ENCODE measurements at places on chromosomes 4 and X. TPM values are rescaled to one million over a fixed set of nuclear protein-coding genes. Genes with fewer than 3 reads are reported as not detected.

- peak; percentile 23 for DNase-seq
These were observed 24.1 kb upstream of the PBDC1 start for GRCh38 chrX:76148753-76149152.

DNA sequence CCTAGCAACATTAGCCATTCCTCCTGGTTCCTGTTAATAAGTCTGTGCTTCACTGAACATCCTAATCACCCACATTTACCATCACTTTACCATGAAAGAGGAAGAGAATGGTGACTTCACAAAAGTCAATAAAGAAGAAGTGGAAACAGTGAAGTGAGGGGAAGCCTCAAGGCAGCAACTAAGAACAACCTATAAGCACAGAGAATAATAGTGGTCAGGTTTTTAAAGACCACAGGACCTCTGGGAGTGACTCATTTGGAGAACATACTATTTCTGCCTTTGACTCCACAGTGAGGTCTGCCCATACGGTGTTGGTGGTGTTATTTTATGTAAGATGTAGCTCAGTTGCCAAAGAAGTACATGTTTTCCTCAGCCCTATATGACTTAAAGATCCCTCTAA, 86.0 kb upstream of the TET2 start:
- peak; percentile 47 for DNase-seq

GRCh38 chrX:110282922-110283321, 35.0 kb downstream of the AMMECR1 start:
- DNase-seq, result no peak

GRCh38 chr4:151407466-151408379, 1.3 kb upstream of the FHIP1A start:
- DNase-seq, result no peak

DNA sequence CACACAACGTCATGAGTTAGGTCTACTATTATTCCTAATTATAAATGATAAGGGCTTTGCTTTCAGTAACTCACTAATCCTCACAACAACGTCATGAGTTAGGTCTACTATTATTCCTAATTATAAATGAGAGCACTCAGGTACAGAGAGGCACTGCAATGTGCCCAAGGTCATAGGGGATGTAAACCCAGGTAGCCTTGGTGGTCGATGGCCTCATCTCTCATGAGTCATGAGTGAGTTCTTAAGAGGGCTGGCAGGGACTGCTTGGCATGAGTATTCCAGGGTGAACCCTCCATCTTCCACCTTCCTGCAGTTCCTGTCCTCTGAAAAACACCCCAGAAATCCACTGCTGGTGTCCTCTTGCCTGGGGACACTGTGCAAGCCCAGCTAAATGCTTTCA, 317.1 kb downstream of the STK32B start:
- DNase-seq, result no peak

DNA sequence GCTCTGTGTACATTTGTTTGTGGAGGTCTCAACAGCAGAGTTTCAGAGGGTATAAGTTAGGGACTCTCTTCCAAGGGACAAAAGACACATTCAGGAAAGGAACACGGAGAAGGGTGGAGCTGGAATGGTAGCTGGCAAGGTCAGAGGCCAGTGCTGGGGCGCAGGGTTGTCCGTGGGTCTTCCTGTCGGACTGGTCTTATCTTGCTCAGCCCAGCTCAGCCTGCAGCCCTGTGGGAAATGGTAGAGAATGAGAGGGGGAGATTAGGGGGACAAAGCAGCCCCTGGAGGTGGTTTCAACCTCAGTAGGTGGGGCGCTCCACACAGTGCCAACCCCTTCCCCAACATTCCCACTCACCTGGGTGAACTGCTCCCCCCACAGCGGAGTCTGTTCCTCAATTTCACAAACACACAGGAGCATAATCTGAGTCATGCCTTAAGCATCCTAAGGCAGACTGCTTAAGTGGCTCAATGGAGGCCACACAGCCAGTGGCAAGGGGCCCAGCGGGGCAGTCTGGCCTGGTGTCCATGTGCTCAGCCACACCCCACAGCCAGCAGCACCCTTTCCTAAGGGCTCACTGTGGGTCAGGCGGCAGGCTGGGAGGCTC, 6.9 kb upstream of the HDAC6 start:
- peak; percentile 52 for DNase-seq

- DNase-seq, result no peak
These were observed 167.1 kb downstream of the NHS start for GRCh38 chrX:17542123-17542522.

DNA sequence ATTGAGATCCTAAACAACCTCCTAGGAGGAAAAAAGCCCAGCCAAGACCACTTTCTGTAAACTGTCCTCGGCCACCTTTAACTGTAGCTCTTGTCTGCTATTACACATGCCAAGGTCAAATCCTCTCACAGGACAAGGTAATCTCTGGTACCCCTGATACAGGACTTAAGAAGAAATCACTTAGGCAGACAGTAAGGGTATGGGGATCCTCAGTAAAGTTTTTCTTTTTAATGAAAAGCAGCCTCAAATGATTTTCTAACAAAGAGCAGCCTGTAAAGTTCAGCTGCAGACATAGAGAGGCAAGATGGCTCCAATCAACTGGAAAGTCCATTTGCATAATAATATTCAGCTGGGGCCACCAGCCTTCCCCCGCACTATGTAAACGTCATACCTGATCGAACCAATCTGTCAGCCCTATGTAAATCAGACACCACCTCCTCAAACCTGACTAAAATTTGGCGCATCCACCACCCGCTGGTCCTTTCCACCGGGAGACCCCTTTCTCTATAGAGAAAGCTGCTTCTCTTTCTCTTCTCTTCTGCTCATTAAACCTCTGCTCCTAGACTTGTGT, 14.6 kb upstream of the MPP1 start:
- no peak for DNase-seq

DNA sequence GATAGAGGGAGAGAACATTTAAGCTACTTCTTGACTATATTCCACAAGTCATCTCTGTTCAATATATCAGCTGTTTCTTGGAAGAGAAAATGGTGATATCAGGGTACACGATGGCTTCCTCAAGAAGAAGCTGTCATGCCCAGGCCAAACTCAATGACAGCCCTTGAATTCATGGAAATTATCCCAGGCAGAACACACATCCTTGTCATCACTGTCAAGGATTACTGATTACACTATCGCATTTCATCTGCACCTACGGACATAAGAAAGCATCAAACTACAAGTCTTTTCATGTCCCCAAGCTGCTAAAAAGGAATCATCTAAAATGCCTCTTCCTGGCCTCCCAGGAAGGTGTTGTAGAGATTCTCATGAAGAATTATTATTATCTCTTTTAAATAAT, 165.2 kb upstream of the SLC7A11 start:
- peak; percentile 60 for DNase-seq

DNA sequence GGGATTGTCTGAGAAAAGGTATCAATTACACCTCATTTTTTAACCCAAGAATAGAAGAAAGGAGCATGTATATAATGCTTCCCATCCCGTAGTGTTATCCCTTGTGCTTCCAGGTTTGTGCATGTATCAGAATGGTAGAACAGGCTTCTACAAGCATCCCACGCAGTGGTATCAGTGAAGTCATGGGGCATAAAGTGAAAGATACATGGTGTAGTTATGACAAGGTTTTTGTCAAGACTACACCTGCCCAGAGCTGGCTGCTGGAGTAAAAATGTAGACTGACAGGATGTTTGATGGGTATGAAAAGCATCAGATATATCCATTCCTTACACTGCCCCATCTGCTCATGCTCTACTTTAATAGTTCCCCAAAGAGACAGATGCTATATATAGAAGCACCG, 9.5 kb downstream of the TLR1 start:
- DNase-seq, result peak; percentile 88

- no peak for DNase-seq
These were observed 20.6 kb upstream of the CLDN24 start for GRCh38 chr4:183342541-183343533.

DNA sequence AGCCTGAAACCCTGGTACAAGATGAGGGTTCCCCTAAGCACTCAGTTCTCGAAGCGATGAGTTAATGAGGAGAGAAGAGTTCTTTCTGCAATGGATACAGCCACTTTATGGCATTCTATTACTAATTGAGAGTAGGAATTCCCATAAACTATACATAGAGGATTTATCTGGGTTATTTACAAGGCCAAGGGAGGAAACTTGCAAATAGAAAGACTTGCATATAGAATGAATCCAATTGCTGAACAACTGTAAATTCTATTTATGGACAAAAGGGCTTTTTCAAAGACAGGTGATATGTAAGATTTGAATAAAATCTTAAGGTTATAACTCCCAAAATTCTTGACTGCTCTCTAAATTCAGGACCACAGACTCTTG, 182.2 kb downstream of the PPARGC1A start:
- DNase-seq, result no peak

DNA sequence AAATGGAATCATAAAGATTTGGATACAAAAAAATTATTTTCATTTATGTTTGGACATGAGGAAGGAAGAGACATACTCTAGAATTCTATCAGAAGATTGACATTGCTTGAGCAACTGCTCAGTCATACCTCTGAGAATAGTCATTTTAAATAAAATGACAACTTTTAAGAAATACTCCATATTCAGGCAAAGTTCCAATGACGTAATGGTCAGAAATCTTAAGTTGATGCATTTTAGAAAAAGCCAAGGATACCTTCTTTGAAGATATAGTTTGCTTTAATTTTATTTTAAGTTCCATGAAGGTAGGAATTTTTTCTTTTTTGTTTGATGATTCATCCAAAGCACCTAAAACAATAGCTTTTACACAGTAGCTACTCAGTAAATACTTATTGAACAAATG, 110.3 kb upstream of the ATOH1 start:
- no peak for DNase-seq

DNA sequence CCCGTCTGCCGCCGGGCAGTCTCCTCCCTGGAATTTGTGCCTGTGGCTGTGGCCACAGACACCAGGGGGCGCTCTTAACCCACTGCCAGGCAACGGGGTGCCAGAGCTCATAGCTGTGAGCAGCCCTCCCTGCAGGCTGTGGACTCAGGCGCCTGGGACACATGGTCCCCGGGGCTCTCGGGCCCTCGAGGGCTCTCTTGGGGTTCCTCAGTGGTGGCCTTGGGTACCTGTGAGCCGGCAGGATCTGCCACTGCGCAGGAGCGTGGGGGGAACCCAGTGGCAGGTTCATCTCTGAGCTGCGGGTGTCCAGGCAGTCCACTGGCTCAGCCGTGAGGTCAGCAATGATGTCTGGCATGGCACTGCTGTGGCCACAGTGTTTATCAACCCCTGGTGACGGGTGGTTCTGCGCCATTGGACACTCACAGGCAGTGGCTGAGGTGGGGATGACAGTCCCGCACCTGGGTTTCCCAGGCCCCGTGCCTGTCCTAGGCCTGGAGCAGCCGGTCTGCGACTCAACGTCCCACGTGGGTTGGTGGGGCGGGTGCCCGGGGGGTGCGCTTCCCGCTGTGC, 37.2 kb downstream of the PCGF3 start:
- no peak for DNase-seq

- no peak for DNase-seq
These were observed 19.6 kb upstream of the CHM start for GRCh38 chrX:86066998-86067397.

DNA sequence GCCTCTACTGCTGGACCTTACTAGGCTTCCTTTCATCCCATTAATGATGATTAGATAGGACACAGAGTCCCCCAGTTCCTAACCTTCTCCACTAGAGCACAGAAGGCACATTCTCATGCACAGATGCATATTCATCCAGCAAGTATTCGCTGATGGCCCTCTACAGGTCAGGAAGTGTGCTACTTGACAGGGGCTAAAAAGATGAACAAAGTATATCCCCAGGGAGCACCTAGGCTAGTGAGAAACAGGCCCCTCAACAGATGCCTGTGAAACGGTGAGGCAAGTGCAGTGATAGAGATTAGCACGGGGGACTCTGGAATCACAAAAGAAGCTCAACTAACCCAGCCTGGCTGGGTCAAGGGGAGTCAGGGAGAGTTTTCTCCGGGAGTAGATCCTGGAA, 95.8 kb downstream of the MGST2 start:
- DNase-seq, result peak; percentile 47

GRCh38 chr4:87056881-87057280, 122.1 kb downstream of the AFF1 start:
- no peak for DNase-seq

- DNase-seq, result no peak
These were observed 164.3 kb downstream of the STPG2 start for GRCh38 chr4:97978791-97979488.

DNA sequence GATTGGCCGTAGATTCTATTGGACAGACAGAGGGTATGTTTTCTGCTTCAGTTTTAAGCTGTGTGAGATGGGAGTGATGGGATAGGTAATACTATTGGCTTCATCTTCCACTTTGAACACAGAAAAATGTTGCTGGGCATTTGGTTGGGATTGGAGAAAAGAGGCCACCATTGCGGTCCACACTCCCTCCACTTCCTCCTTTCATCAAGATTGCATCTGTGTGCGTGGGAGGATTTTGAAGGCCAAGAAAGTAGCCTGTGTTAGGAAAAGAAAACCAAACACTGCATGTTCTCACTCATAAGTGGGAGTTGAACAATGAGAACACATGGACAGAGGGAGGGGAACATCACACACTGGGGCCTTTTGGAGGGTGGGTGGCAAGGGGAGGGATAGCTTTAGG, 56.4 kb downstream of the EGF start:
- DNase-seq, result no peak

DNA sequence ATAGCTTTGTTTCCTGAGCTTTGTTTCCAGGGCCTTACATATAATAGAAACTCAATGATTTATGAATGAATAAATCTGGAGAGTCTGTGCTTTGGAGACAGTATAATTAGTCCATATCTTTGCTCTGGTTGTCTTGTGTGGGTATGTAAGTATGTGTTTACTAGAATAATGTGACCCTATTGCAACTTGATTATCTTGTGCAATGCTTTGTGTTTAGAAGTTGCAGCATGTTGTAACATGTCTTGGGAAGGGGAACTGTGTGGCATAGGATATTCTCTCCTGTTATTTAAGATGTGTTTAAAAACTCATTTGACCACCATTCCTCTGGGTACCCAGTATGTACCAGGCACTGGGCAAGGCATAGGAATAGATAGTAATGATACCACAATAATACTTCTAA, 6.1 kb downstream of the SPATA18 start:
- peak; percentile 75 for DNase-seq

The ABHD18 gene
- total RNA-seq, result 5.9 TPM

The GCNA gene
- total RNA-seq, result 1.6 TPM

The GPR173 gene
- total RNA-seq, result not detected

The GALNTL6 gene
- total RNA-seq, result under 0.01 TPM

The TRIM61 gene
- 1.1 TPM for total RNA-seq

The CLTRN gene
- 1.2 TPM for total RNA-seq

The FHDC1 gene
- total RNA-seq, result 0.53 TPM

The OTUD4 gene
- total RNA-seq, result 22.9 TPM

The C4orf50 gene
- not detected for total RNA-seq

The S100G gene
- total RNA-seq, result not detected

Data from bronchial epithelial cell (primary cell).